Activated CD4-positive, alpha-beta T cell treated with anti-CD3 and anti-CD28 coated beads, Interleukin-2, amount 50 U/mL, for 1 hour (primary cell): ENCODE measurements at places on chromosomes 5 and 9.
A peak's percentile ranks its signal among the peaks of the same experiment; 100 is the strongest.

DNA sequence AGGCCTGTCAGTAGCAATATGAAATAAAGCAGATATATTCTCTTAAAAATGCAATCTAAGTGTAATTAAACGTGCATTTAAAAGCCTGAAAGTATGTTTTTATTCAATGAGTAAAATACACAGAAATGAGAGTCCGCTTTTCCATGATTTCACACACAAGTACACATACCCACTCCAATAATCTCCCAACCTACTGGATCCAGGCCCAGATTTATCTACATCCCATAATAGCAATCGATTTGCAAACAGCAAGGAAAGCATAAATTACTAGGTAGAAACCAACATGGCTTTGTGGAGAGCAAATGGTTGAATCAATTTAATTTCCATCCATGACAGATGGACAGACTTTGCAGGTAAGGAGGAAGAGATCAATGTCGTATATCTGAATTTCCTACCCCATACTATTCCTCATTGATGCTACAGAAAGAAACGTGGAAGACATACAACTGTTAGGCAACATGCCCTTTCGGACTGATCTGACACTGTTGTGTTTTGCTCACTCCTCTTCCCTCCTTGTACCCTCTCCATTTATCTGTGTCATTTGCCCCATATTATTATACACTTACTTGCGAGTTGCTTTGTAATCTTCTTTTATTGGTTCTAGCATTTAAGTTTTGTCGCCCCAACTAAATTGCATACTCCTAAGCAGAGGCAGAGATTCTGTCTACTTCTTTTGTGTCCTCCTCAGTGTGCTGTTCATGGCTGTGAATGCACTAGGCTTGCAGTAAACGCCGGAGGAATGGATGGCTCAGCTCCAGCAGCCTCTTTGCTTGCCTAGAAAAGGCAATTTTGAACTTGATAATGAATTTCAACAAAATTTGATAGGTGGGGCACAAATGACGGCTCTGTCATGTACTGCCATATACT is 133.6 kb downstream of the NFIB start:
- DNase-seq: no peak

DNA sequence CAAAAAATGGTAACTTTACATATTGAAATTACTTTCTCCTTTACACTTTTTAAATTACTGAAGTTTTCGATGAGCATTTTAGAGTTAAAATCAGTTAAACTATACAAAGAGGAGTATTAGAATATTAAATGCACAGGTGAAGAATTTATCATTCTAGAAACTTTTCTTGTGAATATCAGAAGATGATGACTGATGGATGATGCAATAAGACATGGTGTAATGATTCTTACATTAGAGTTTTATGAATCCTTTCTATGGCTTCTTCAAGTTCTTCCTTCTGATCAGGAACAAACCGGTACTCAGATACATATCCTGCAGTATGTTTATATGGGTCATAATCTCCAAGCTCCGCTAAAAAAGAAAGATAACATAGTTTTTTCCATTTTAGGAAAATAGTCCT is 154.4 kb downstream of the EPB41L4A start:
- DNase-seq: no peak

- no peak for DNase-seq
These were observed 156.4 kb upstream of the RFX3 start for GRCh38 chr9:3682186-3682585.

GRCh38 chr5:36177715-36178523 is 26.0 kb downstream of the SKP2 start:
- DNase-seq: no peak

GRCh38 chr5:158013303-158013702 is 154.4 kb upstream of the CLINT1 start:
- DNase-seq: no peak

DNA sequence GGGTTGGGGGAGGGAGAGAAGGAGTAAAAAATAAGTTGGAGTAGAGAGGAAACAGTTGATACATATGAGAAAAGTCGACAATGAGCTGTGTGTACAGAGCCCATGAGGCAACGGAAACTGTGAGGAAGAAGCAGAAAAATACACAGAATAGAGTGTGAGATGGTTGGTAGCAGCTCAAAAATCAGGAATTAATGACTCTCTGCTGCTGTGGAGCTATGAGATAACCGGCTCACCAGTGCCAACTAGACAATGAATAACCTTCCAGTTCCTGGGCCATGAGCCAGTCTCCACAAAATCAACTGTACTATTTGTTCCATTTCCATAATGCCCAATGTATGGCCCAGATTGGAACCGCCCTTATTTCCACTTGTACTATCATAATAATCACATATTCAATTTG is 53.1 kb upstream of the NREP start:
- DNase-seq: no peak

- no peak for DNase-seq
These were observed 212.6 kb upstream of the ACTBL2 start for GRCh38 chr5:57695179-57695578.

GRCh38 chr9:128689820-128690683 is 1.0 kb downstream of the SET start:
- peak; percentile 57 for DNase-seq

GRCh38 chr5:107169867-107170266 is 500.9 kb downstream of the EFNA5 start:
- DNase-seq: no peak

- no peak for DNase-seq
These were observed 4.8 kb downstream of the NAIF1 start for GRCh38 chr9:128062279-128062678.

DNA sequence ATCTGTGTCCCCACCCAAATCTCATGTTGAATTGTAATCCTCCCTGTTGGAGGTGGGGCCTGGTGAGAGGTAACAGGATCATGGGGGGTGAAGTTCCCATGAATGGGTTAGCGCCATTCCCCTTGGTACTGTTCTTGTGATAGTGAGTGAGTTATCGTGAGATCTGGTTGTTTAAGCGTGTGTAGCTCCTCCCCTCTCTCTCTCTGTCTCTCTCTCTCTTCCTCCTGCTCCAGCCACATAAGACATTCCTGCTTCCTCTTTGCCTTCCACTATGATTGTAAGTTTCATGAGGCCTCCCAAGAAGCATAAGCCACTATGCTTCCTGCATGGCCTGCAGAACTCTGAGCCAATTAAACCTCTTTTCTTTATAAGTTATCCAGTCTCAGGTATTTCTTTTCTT is 28.8 kb downstream of the C5orf15 start:
- no peak for DNase-seq

- DNase-seq: no peak
These were observed 189.2 kb upstream of the TBC1D2 start for GRCh38 chr9:98444601-98445000.

DNA sequence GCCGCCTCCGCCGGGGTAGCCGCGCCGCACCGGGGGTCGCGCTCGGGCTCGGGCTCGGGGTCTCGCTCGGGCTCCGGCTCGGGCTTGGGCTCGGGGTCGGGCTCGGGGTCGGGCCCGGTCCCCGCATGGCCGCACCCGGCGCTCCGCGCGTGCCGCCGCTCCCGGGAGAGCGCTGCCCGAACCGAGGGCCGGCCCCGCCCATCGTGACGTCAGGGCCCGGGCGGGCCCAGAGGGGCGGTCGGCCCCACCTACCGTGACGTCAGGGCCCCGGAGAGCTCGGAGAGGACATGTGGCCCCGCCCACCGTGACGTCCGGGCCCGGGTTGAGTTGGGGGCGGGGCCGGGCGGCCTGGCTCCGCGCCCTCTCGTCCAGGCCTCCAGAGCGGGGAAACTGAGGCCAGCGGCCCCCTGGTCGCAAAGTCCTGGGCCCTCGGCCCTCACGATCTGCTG is at the start of gene NSMF:
TSS of gene NSMF (minus strand) at position 183 of the 449 bp plus-strand sequence. CDS start 232 bp downstream, outside the sequence.
- DNase-seq: peak; percentile 95

DNA sequence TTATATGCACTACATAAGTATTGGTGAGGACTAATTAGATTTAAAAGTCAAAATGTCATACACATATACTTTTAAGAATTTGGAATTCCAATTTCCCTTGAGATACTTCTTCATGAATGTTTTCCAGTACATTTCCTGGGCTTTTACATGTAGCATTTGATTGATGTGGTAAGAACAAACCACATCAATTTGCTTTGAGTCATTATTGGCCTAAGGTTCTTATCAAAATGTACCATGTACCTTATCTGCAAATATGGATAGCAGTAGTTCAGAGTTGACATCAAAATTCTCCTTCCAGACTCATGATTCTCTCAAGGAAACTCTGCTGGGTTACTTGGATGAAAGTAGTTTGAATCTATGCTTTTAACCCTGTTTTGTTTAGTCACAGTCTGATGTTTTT is 2.5 kb downstream of the CAST start:
- DNase-seq: no peak
